ENCODE measurements at places on chromosomes 6 and 20. TPM values are rescaled to one million over a fixed set of nuclear protein-coding genes. Genes with fewer than 3 reads are reported as not detected.

The FLOT1 gene
- 26.1 TPM for total RNA-seq

The GSTA2 gene
- total RNA-seq = not detected

The STAU1 gene
- 55.8 TPM for total RNA-seq

The HSPA12B gene
- total RNA-seq = not detected

The PAK5 gene
- not detected for total RNA-seq
